ENCODE measurements at places on chromosomes 4 and X.
A peak's percentile ranks its signal among the peaks of the same experiment; 100 is the strongest.

GRCh38 chr4:2823301-2823670 is 20.4 kb upstream of the ADD1 start:
- no peak for DNase-seq

GRCh38 chrX:152817078-152817764 is 13.3 kb downstream of the CETN2 start:
- peak; percentile 18 for DNase-seq

DNA sequence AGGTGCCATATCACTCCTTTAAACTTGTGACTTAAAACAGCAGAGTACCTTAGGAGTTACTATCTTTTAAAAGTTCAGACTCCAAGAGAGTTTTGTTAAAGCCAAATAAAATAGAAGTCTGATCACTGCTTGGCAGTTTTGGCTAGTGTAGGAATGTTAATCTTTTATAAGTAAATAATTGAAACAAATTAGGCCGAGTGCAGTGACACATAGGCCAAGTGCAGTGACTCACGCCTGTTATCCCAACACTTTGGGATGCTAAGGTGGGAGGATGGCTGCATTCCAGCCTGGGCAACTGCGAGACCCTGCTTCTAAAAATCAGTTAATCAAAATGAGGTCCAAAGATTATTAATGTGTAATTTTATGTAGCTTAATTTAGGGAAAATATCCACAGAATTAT is 37.2 kb downstream of the WDR44 start:
- no peak for DNase-seq

DNA sequence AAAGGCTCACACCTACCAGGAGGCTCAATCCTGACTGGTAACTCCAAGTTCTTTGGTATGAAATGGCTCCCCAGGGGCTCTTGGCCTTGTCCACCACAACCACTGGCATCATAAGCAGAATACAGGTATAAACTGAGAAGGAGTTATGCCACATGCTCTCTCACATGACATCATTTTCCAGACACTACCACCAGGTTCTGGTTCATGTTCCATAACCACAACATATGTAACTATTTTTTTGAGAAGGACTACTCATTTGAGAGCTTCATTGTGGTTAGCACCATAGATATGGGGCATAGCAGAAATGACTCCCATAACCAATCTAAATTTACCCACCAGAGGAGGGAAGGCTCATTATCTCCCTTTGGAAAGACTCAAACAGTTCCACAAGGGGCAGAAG is 19.6 kb downstream of the PRDM5 start:
- no peak for DNase-seq

DNA sequence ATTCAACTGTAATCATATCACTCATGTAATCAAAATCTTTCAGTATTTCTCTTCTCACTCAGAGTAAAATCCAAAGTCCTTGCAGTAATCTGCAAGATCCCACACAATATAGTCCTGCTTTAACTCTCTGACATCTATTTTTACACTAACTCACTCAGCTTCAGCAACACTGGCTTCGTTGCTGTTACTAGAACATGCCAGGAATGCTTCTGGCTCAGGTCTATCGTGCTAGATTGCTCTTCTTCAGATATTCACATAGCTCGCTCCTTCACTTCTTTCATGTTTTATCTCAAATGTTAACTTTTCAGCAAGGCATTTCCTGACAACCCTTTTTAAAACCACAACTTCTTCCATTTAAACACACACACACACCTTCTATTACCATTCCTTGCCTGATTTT is 331.7 kb upstream of the HTR2C start:
- DNase-seq, result no peak

- peak; percentile 24 for DNase-seq
These were observed 620.2 kb upstream of the INTU start for GRCh38 chr4:127012549-127012948.

DNA sequence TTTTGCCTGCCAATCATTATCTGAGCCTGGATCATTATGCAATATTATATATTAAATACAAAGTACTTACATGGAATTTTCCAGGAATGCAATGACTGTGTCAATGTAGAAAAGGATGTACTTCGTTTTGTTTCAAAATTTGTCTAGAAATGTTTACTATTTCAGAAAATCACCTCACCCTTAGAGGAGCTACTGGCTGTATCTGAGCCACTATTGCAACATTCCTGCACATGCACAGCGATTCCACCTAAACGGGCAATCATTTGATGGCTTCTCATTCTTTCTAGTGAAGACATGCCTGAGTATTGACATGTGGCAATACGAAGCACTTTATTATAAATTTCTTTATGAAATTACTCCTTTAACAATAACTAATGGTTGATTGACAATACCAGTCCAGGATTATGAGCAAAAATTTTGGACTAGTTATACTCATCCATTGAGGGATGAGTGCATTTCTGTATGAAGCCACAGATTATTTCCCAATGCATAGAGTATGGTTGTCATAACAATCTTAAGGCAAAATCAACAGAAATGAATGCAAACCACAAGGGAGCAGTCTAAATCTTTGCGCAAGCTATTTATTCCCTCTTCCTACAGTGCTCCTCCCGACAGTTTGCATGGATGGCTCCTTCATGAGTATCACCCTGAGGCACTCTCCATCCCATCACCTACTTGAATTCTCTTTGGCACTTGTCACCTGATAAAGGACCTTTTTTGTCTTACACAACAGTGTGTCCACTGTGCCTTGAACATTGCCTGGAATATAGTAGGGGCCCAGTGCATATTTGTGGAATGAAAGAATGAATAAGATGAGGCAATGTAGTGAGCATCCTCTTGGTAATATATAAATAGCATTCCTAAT is 35.8 kb upstream of the MMAA start:
- DNase-seq, result no peak

DNA sequence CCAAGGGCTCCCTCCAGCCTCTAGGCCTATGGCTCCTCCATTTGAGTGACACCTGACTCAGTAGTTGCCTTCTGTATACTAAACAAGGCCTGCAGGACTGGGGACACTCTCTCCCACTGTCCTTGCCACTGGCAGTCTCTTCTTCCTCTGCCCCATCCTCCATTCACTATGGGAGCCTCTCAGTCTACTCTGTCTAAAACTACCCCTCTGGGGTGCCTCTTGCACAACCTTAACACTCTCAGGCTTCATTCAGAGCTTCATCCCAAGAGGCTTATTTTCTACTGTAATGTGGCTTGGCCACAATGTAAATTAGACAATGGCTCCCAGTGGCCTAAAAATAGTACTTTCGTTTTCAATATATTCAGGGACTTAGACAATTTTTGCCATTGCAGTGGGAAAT is 133.0 kb downstream of the ZC4H2 start:
- DNase-seq, result no peak
